Fibroblast of lung (primary cell): ENCODE measurements at places on chromosomes 3 and 15.

- DNase-seq: no peak
Measured at GRCh38 chr15:61764981-61765380, 295.3 kb downstream of the VPS13C start.

DNA sequence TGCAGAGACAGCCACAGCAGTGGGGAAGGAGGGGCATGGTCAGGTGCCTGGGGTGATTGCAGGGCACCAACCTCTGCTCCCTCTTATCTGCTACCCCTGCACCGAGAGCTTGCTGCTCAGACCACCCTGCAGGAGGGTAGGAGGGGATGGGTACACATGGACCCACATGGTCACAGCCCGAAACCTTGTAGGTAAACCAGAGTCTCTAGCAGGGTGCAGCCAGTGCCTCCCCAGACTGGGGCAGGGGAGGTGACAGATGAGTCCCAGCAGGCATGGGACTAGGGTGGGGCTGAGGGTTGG, 49.2 kb downstream of the FAH start:
- no peak for DNase-seq

DNA sequence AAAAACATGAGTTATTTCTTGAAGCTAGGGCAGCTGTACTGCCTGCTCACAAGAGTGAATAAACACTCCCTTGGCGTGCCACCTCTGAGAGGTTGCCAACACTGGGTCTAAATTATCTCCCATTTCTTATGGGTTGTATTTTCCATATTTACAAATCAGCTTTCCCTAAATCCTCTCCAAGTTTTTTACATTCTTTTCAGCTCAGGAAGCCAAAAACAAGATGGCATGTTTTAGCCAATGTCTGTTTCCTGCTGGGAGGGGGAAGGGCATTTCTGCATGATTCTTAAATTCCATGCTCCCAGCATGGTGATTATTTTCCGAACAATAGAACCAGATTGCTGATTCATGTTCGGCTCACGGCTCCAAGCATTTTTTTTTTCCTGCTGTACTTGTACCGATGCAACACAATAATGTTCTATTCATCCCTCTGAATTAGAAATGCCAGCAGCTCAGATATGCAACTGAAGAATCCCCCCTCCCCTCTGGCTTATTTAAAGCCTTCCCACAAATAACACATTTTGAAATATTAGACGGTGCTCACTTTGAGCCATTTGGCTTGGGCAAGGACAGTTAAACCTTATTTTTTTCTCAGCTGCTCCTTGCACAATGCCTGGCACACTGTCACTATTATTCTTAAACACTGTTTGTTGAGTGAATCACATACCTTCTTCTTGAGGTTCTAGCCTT, 252.5 kb downstream of the THRB start:
- peak; percentile 89 for DNase-seq

DNA sequence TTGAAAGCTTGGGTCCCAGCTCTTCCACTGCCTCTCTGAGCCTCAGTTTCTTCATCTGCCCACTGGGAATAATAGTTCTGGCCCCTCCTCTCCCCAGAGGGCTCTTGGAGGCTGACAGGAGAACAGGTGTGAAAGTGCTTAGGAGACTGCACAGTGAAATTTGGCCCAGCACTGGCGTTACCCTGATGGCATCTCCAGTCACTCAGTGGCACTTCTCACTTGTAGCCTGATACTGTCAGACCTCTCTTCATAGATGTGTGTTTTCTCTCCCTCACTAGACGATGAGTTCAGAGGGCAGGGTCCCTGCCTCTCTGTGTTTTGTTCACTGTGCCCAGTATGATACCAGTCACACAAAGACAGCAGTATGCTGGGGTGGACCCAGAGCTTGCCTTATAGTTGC, 22.2 kb upstream of the IGDCC3 start:
- DNase-seq: no peak

GRCh38 chr3:77524946-77525682, 485.2 kb downstream of the ROBO2 start:
- DNase-seq: no peak
